ENCODE measurements at places on chromosomes 13 and 19. TPM values are rescaled to one million over a fixed set of nuclear protein-coding genes. Genes with fewer than 3 reads are reported as not detected.
A peak's percentile ranks its signal among the peaks of the same experiment; 100 is the strongest.

PRTN3 gene
- not detected for total RNA-seq

ZNF560 gene
- 0.49 TPM for total RNA-seq

RNF17 gene
- total RNA-seq = not detected

- H3K27me3 ChIP-seq = no peaks in the 10 kb centered on the region
- no peak overlapping the region for H3K4me3 ChIP-seq
- H3K27ac ChIP-seq = no peak overlapping the region
- H3K36me3 ChIP-seq = no peaks in the 10 kb centered on the region
Measured at GRCh38 chr13:75255653-75256052, 226.3 kb downstream of the TBC1D4 start.

DNA sequence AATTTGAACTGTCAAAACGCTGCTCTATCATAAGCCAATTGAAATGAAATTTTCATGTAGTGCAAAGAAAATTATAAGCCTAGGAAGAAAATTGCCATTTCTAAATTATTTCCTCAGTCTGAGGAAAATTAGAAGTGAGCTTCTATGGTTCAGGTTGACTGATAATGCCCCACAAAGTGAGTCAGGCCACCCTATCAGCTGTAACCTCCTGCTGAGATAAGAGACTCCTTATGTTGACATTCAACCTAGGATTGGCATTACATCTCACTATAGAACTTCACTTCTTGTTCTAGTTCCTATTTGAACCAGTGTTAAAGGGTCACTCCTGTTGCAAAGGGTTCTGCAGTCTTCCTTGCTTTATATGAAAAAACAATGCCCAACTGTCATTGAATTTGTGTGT, 32.6 kb upstream of the RFC3 start:
- no peak for DNase-seq
- H3K4me1 ChIP-seq = no peaks in the 10 kb centered on the region
- H3K27ac ChIP-seq = no peak overlapping the region
- H3K36me3 ChIP-seq = no peaks in the 10 kb centered on the region
- no peaks in the 10 kb centered on the region for H3K27me3 ChIP-seq
- no peak overlapping the region for H3K4me3 ChIP-seq

GRCh38 chr13:29315847-29316246, 279.6 kb downstream of the SLC7A1 start:
- H3K4me3 ChIP-seq = no peak overlapping the region
- no peaks in the 10 kb centered on the region for H3K27me3 ChIP-seq
- no peaks in the 10 kb centered on the region for H3K4me1 ChIP-seq
- no peaks in the 10 kb centered on the region for H3K36me3 ChIP-seq
- DNase-seq = no peak
- no peak overlapping the region for H3K27ac ChIP-seq

RSPH6A gene
- not detected for total RNA-seq

DNA sequence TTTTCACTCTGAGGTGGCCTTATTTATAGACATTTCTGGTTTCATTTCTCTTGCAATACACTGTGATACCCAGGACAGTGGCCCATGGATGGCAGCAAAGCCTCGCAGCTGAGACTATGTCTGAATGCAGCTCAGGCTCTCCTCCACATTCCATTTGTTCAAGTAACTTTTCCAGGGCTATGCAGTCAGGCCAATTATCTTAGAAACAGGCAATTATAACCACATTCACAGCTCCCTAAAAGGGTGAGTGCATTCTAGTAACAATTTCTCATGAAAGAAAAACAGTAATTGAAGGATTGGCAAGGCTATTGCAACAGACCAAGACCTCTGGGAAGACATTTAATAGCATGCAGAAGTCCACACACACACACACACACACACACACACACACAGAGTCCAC, 264.0 kb downstream of the TBC1D4 start:
- no peak overlapping the region for H3K27ac ChIP-seq
- peaks cover 11% of the 10 kb centered on the region for H3K4me1 ChIP-seq
- no peaks in the 10 kb centered on the region for H3K36me3 ChIP-seq
- no peaks in the 10 kb centered on the region for H3K27me3 ChIP-seq
- H3K4me3 ChIP-seq = no peak overlapping the region
- no peak for DNase-seq

DNA sequence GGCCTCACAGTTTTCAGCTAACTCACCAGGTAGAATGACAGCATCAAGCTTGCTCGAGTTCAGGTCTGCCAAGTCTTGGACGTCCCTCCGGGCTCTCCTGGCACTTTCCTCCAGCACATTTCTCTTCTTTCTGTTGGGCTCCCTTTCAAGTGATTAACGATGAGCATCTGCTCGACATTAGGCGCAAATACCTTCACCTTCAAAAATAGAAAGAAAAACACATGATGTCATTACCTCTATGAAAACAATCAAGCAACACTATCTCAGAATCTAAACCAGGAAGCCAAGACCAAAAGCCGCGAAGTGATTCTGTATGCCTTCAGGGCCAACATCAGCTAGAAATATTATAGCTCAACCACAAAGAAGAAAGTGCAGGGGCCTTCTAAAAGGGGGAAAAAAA, 15.4 kb upstream of the CLN5 start:
- H3K4me3 ChIP-seq = no peak overlapping the region
- no peaks in the 10 kb centered on the region for H3K27me3 ChIP-seq
- no peak for DNase-seq
- peaks cover 22% of the 10 kb centered on the region for H3K4me1 ChIP-seq
- H3K27ac ChIP-seq = no peak overlapping the region
- no peaks in the 10 kb centered on the region for H3K36me3 ChIP-seq

OLFM2 gene
- total RNA-seq = 13.8 TPM

GRCh38 chr13:30255696-30256095, 51.7 kb downstream of the KATNAL1 start:
- H3K4me1 ChIP-seq = peaks cover 13% of the 10 kb centered on the region
- H3K27ac ChIP-seq = no peak overlapping the region
- H3K4me3 ChIP-seq = no peak overlapping the region
- H3K36me3 ChIP-seq = no peaks in the 10 kb centered on the region
- DNase-seq = no peak

LACC1 gene
- total RNA-seq = 2.9 TPM

DNA sequence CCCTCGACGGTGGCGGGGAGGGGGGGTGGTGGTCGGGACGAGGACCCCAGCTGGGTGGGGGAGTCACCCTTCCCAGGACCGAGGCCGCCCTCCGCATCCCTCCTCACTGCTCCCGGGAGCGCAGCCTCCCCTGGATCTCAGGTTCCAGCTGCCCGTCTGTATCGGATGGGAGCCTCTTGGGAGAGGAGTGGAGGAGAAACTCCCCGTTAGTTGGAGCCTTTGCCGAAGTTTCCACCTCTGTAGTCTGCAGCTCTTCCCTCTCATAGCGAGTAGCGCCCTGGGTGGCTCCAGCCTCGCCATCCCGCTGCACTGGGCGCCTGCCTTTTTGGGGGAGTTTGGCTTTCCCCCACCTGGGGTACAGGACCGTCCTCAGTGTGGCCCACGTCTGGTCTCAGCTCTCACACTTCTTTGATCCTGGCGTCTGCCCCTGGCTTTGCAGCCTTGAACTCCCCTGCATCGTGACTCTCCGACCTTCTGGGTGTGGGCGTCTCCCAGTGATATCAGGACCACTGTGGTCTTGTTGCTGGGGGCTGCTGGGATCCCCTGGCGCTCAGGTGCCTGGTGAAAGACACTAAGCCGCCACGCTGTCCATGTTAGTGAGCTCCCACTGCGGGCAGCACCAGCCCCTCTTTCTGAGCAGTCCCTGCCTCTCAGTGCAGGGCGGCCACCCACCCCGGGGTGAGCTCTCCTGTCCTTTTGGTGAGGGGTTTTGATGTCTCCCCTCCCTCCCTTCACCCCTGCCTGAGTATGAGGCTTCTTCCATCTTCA, 1.1 kb downstream of the CNOT3 start:
- H3K36me3 ChIP-seq = no peaks in the 10 kb centered on the region
- H3K27ac ChIP-seq = peak overlapping the region; percentile 89
- no peak for DNase-seq
- peak overlapping the region; percentile 88 for H3K4me3 ChIP-seq

GRCh38 chr19:43574424-43575155, 737 bp downstream of the XRCC1 start:
- no peaks in the 10 kb centered on the region for H3K27me3 ChIP-seq
- peak overlapping the region; percentile 71 for H3K4me3 ChIP-seq
- peak overlapping the region; percentile 80 for H3K27ac ChIP-seq
- DNase-seq = no peak
- peaks cover 17% of the 10 kb centered on the region for H3K4me1 ChIP-seq

DNA sequence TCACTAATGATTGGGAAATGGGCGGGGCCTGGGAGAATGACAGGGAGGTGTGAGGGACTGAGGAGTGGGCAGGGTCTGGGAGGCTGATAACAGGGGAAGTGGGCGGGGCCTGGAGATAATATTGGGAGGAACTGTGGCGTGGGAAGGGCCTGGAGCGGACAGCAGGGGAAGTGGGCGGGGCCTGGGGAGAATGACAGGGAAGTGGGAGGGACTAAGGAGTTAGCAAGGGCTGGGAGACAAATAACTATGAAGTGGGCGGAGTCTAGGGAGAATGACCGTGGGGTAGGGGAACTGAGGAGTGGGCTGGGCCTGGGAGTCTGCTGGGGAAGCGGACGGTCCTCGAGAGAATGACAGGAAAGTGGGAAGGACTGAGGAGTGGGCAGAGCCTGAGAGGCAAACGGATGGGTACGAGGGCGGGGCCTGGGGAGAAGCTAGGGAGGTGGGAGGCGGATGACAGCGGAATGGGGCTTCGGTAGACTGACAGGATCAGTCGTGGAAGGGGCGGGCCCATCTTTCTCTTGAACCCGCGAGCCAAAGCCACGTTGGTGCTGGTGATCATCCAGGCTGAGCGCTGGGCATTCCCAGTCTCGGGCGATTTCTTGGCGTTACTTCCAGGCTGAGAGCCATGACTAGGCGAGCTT, 14.0 kb upstream of the TUBB4A start:
- no peaks in the 10 kb centered on the region for H3K27me3 ChIP-seq
- no peaks in the 10 kb centered on the region for H3K4me1 ChIP-seq
- DNase-seq = no peak

Measured in vagina (tissue), 2 donors.